ENCODE measurements at places on chromosomes 16 and 17.

GRCh38 chr17:40291281-40291664, 3.6 kb downstream of the CDC6 start:
- no peak for DNase-seq

GRCh38 chr16:12500771-12501170, 302.9 kb downstream of the CPPED1 start:
- no peak for DNase-seq

DNA sequence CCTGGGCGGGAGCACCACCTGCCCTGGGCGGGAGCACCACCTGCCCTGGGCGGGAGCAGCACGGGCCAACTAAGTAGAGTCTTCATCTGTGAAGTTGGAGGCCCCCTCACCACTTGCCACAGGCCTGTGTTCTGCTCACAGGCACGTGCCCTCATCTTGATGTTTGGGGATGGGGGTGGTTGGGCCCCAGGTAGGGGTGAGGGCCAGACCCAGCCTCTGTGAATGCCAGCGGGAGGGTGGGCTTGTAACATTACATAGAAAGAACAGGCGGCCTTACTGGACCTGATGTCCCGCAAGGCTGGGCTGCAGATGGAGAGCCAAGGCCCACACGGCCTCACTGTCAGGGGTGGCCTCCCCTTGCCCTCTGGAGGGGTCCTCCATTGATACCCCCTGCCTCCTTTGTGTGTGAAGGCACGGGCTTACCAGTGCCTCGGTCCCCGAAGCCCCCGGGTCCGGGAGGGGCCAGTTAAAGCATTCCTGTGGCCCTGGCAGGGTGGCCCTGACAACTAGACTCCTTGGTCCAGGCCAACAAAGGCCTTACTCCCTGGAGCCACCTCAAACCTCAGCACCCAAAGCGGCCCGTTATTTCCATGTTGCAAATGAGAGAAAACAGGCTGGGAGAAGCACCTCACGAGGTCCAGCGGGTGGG, 1.1 kb upstream of the SLC16A3 start:
- DNase-seq: no peak

GRCh38 chr17:78652913-78653312, 75.7 kb upstream of the DNAH17 start:
- no peak for DNase-seq

DNA sequence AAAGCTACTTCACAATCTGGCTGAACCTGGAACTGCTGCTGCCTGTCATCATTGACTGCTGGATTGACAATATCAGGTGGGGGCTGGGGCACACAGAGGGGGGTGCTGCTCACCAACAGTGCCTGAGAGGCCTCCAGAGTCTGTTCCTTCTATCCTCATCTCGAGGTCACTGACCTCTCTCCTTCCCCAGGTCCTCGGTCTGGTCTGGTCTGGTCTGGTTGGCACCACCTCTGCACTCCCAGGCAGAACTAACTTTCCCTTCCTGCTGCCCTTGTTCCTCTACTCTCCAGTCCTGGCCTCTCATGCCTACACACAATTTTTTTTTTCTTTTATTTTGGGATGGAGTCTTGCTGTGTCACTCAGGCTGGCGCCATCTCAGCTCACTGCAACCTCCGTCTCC, 4.2 kb downstream of the PLA2G15 start:
- DNase-seq: no peak

- DNase-seq: no peak
Measured at GRCh38 chr17:66383333-66383732, 80.9 kb downstream of the PRKCA start.

DNA sequence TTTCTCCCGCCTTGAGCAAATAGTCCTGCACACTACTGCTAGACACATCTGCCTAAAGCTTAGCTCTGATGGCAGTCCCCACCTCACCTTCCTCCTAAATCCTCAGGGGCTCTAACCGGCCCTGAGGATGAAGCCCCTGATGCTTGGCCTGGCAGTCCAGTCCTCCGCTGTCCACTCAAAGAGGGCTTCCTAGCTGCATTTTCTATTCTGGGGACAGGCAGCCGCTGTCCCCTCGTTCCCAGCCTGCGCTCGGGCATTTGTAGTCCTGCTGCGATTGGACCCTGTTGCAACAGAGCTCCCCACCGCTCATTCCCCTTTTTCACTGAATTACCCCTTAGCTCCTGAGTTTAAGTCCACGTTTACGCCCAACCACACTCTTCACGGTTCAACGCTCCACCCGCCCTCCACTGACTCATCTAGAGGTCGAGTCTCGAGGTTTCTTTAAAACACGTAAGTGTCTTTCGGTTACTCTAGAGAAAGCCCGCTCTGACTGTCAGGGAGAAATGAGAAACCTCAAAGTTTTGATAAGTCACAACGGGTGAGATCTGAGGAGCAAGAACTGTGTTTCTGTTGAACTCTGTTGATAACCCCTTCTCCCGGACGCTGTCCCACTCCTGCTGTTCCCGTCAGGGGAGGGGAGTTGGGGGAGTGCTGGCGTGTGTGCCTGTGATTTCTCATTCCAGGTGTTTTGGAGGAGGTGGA, 4.5 kb downstream of the CCR7 start:
- peak; percentile 70 for DNase-seq

DNA sequence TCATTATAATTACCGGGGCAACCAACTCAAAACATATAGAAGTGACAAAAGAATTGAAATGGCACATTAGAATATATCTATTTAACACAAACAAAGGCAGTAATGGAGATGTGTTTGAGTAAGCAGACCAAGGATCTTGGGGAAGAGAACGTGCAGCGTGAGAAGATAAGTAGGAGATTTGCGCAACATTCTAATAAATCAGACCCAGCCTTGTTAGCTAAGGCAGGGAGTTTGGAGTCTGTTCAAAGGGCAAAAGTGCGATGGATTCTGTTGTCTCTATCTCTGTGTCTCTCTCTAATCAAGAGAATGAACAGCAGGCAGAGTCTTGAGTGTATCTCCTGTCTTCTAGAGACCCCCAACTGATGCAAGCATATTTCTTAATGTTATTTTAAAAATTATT, 55.0 kb upstream of the FA2H start:
- DNase-seq: no peak

- no peak for DNase-seq
Measured at GRCh38 chr17:78122216-78122930, 6.2 kb downstream of the TMC6 start.

DNA sequence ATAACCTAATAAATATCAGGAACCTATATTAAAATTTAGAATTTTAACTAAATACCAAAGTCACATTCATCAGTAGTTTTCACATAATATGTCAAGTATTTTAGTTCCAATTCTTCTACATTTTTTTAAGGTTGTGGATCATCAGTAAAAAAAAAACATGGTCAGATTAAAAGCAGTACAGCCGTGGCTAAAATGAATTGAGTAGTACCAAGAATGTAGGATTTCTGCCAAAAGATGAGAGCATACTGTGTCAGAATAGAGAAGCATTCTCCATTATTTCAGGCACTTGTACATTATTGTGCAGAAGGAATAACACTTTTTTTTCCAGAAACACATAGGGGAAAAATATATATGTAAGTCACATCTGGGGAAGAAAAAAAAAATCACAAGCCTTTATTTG, 1176.1 kb downstream of the CDH11 start:
- no peak for DNase-seq

DNA sequence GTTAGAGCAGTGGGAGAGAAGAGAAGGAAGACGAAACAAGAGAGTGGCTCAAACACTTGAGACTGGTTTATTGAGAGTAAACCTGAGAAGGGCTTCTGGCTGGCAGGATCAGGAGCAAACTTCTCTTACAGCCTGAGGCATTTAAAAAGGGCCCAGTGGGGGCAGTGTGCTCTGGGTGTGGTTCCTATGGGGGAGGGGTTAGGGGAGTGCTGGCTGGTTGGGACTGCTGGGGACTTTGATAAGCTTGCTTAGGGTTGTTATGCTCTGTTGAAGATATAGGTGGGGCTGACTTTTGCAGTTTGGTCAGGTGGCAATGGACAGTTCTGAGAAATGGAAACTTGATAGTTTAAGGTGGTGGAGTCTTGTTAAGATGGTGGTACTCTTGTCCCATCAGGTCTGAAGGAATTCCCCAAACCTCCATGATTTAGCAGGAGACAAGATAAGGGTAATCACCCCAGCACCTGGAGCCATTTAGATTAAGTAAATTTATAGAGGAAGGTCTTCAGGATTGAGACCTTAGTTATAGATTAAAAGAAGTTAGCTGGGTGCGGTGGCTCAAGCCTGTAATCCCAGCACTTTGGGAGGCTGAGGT, 79.3 kb downstream of the EMP2 start:
- DNase-seq: no peak

Measured in effector memory CD4-positive, alpha-beta T cell (primary cell).